ENCODE measurements at places on chromosomes 12 and 14.

DNA sequence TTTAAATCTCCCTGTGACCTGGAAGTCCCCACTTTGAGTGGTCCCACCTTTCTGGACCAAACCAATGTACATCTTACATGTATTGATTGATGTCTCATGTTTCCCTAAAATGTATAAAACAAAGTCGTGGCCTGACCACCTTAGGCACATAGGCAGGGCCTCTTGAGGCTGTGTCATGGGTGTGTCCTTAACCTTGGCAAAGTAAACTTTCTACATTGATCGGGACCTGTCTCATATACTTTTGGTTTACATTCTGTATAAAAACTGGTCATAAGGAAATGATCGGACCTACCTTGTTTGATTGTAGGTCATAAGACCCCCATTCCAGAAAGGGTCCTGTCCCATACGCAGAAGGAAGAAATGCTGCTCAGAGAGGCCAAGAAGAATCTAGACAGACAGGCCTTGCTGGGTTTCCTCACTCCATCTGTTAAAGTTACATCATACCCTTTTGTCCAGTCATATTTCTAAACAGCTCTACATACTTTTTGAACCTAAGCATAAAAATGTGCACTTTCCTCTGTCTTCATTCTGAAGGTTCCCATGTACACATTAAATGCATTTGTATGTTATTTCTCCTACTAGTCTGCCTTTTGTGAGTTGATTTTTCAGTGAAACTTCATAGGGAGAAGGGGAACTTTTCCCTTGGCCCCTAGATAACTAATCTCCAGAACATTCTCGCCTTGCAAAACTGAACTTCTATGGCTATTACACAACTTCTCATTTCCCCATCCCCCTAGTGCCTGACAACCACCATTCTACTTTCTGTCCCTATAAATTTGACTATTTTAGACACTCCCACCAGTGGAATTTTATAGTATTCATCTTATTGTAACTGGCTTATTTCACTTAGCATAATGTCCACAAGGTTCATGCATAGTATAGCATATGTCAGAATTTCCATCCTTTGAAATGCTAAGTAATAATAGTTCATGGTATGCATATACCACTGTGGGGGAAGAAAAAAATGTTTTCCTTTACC is 30.2 kb upstream of the CPM start:
- no peak for DNase-seq

- DNase-seq: no peak
These were observed 1.4 kb upstream of the FOXN4 start for GRCh38 chr12:109310247-109311125.

GRCh38 chr12:109203480-109203879 is 87.1 kb downstream of the ACACB start:
- no peak for DNase-seq

GRCh38 chr14:74938531-74939495 is 15.8 kb upstream of the RPS6KL1 start:
- DNase-seq: no peak

DNA sequence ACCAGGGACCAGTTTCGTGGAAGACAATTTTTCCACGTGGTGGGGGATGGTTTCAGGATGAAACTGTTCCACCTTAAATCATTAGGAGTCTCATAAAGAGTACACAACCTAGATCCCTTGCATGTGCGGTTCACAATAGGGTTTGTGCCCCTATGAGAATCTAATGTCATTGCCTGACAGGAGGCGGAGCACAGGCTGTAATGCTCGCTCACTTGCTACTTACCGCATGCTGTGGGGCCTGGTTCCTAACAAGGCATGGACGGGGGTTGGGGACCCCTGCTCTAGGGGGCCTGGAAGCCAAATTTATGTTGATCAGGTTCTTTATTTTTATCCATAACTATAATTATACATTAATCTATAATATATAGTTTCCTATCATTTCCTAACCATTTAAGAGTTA is 315.3 kb downstream of the MED13L start:
- no peak for DNase-seq

DNA sequence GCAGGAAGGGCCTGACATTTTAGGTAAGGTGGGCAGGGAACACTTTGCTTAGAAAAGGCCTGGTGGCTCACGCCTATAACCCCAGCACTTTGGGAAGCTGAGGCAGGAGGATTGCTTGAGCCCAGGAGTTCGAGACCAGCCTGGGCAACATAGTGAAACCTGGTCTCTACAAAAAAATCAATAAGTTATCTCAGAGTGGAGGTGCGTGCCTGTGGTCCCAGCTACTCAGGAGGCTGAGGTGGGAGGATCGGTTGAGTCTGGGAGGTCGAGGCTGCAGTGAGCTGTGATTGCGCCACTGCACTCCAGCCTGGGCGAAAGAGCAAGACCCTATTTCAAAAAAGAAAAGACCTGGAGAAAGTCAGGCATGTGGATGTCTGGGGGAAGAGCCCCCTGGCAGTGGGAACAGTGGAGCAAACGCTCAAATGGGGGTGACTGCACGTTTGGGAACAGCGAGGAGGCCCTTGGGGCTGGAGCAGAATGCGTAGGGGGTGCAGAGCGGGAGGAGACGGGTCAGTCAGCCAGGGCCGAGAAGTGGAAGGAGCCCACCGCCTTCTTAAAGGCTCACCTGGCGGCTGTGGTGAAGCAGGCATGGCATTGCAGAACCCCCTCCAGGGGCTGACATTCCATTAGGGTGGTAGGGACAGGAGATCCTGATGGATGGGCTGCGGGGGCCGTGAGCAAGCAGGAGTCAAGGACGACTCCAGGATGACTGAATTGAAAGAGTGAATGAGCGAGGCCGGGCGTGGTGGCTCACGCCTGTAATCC is 6.2 kb upstream of the KIF26A start:
- DNase-seq: no peak

GRCh38 chr12:57126561-57126960 is 1.7 kb upstream of the LRP1 start:
- no peak for DNase-seq

DNA sequence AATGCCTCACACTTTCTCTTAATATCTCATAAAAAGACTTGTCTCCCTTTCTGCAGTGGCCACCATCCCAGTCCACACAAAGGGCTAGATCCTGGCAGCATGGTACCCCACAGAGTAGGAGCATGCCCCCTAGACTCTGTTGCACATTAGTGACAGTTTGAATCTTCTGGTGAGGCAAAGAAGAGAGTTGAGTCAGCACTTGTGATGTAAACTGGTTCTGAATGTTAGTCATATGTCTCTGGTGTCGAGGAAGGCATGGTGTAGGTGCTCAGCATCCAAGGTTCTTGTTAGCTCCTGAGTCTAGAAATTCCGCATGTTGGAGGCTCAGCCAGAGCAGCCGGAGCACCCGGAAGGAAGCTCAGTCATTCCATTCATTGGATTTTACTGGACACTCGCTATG is 9.8 kb downstream of the TTC9 start:
- DNase-seq: no peak

- no peak for DNase-seq
These were observed 393.5 kb downstream of the NAV3 start for GRCh38 chr12:78224154-78224553.

DNA sequence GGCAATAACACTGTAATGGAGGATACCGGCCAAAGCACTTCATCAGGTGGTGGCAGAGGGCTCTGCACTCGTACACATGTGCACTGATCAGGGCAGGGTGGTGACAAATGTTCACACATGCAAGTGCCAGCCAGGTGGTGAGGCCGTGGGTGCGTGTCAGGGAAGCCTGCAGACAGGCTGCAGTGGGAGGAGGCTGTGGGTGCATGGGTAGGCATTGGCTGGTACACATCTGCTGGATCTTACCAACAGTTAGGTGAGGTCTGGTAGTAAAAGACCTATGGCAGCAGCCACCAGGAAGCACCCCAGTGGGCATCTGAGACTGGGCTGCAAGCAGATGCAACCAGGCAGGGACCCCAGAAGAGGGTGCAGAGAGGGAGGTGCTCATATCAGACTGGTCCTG is 65.3 kb downstream of the PDE6H start:
- no peak for DNase-seq

DNA sequence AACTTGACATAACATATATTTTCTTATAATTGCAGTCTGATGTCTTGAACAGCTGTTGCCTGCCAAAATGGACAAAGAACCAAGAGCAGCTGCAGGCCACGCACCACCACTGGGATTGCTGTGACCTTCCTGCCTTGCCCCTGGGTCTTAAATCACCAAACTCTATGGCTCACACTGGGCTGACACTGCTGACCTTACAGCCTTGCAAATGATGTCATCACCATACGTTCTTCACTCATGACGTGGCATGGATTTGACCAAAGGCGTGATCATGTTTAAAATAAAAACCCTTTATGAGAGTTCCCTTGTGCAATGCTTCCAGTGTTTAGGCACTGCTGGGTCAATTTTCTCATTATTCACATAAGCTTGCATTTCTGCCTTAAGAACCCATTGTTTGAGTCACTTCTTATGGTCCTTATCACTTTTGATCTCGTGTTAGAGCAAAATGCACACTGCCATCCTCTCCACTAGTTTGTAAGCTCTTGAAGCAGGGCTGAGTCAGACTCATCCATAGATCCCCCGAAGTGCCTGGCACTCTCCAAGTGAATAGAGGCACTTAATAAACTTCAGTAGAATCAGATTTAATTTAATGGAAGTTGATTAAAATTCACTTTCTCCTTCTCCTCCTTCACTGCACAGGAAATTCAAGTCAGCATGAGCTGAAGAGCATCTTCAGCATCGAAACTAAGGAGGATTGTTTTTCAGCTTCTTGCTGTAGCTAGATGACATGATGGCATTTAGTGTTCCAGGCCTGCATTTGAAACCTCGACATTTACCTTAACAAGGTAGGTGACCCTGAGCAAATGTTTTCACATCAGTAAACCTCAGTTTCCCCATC is 132.4 kb upstream of the PZP start:
- no peak for DNase-seq

GRCh38 chr14:91332171-91332985 is 85.2 kb downstream of the CCDC88C start:
- no peak for DNase-seq

DNA sequence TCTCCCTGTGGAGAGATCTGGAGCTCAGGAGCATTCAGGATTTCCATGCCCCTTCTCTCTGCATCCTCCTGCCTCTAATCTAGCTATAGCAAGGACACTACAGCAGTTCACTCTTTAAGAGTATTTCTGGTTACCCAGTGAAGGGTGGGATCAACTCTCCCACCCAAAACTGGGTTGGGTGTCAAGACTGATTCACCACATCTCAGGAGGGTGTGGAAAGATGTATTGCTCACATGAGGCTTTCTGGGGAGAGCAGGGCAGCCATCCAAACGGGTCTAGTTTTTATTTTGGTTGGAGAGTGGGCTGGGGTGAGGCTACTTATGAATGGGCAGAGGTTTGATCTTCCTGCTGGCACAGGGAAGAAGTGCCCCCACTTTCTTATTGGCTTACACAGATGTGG is 18.6 kb downstream of the C12orf75 start:
- no peak for DNase-seq

DNA sequence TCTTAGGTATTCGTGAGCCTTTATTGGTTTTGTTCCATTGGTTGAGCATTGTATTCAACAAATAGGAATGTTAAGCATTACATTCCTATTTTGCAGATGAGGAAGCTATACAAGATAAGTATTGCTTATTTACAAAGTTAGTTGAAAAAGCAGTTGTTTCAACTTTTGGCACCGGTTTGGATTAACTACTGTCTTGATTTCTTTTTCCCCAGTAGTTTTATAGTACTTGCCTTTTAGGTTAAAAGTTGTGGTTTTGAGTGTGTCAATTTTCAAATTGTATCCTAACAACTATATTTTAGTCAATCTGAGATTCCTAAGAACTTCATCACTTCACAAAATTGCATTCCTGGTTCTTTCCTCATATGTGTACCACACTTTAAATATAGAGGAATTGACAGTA is 23.8 kb upstream of the MBIP start:
- DNase-seq: no peak

DNA sequence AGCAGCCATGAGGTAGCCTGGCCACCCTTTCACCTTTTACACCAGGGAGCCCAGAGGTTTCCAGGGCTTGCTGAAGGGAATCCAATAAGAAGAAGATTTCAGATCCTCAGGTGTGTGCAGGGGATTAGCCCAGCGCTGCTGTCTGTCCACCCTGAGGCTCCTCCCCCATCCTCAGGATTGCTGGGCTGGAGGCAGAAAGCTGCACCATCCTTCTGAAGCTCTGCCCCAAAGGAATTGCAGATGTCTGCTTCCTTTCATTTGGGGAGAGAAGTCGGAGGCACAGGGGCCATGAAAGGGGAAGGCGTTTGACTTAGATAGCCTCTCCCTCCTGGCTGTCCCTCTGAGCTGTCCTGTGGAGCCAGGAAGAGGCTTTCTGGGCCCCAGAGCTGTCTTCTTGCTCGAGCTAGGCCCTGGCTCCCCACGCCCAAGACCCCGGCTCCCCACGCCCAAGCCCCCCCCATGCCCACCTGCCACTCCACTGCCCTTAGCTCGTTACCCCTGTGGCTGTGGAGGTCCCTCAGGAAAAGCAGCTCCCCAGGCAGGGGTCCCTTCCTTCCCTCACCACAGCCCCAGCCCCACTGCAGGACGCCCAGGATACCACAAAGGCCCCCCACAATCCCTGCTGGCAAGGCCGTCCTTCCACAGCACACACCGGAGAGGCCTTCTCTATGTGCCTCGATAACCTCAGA is 359.0 kb downstream of the CACNA1C start:
- no peak for DNase-seq

DNA sequence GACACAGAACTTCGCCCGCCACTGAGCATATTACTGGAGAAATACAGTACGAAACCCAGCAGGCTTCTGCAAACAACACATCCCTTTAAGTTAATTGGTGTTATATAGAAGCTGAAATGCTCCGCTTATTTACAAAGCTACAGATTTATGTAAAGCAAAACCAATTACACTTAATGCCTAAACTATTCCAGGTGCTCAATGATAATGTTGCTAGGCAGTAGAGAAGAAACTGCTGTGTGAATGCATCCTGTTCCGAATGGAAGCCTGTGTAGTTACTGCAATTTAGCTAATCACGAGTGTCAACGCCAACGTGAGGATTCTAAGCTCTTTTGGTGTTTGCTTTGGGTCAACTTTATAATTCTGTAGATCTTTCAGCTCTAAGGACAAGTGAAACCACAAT is 89.8 kb downstream of the SLC15A5 start:
- no peak for DNase-seq

DNA sequence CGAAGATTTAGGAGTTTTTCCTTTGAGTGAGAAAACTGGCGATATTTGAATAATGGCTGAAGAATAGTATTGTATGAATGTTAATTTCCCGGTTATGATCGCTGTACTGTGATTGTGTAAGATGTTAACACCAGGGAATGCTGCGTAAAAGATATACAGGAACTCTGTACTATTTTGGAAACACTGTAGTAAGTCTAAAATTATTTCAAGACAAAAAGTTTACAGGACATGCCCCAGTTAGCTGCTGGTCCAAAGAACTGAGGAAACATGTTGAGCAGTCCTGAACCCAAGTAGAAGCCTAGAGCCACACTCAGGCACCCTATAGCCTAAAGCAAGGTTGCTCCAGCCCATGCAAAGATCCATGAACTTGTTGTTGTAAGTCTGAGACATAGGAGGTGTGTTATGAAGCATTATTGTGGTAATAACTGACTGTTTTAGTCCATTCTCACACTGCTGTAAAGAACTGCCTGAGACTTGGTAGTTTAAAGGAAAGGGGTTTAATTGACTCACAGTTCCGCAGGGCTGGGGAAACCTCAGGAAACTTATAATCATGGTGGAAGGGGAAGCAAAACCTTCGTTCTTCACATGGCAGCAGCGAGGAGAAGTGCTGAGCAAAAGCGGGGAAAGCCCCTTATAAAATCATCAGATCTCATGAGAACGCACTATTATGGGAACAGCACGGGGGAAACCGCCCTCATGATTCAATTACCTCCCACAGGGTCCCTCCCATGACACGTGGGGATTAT is 99.8 kb upstream of the RESF1 start:
- DNase-seq: no peak

All from smooth muscle cell of the brain vasculature (primary cell).